Stimulated activated CD8-positive, alpha-beta memory T cell treated with anti-CD3 and anti-CD28 coated beads, Interleukin-7, amount 100 ng/mL, for 1 hour (primary cell): ENCODE measurements at places on chromosomes 1 and 21.
A peak's percentile ranks its signal among the peaks of the same experiment; 100 is the strongest.

GRCh38 chr21:25024639-25025038 lies 582.6 kb downstream of the MRPL39 start:
- no peak for DNase-seq

GRCh38 chr1:155944444-155944799 lies 3.0 kb downstream of the RXFP4 start:
- no peak for DNase-seq

- no peak for DNase-seq
Measured at GRCh38 chr1:116420417-116421200, 47.6 kb downstream of the ATP1A1 start.

- no peak for DNase-seq
Measured at GRCh38 chr1:185008838-185009237, 34.5 kb upstream of the NIBAN1 start.

- DNase-seq: peak; percentile 66
Measured at GRCh38 chr1:2414297-2414958, 2.1 kb upstream of the PEX10 start.

DNA sequence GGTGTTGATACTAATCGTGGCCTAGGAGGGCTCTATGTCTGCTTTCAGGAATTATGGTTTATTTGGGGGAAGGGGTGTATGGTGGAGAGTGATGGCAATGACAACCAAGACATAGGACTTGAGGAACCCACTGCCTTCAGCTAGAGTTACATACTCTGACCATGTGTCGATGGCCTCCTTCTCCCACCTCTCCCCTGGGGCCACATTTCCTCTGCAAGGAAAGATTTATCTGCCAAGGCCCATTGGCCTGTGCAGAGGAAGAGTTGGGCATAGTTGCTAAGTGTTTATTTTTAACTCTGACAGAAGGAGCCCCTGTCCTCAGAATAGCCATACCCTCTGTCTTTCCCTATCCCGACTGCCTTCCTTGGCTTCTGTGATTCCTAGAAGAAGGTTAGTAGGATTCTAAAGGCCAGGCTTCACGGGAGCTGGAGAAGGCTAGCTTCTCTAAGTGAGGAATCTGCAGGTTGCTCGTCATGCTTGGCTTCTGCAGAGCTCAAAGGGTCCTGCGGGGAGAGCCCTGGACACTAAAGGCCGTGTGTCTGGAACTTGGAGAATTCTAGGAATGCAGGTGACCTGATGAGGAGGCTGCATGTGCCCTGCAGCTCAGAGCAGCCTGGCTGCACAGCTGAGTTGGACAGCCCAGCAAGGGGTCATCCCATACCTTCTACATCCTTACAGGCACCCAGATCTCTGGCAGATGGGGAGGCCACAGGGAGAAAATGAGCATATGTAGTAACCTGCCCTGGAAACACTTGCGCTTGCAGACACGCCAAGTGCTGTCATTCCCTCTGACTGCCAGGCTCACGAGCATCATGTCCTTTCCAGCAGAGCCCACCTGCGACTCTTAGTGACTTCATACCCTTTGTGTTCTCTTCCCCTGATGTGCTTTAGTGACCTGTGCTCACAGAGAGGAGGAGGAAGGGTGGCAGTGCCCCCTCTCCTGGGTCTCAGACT lies 9.7 kb downstream of the MAPKAPK2 start:
- no peak for DNase-seq

- no peak for DNase-seq
Measured at GRCh38 chr1:39086386-39086785, 60.2 kb downstream of the NDUFS5 start.

DNA sequence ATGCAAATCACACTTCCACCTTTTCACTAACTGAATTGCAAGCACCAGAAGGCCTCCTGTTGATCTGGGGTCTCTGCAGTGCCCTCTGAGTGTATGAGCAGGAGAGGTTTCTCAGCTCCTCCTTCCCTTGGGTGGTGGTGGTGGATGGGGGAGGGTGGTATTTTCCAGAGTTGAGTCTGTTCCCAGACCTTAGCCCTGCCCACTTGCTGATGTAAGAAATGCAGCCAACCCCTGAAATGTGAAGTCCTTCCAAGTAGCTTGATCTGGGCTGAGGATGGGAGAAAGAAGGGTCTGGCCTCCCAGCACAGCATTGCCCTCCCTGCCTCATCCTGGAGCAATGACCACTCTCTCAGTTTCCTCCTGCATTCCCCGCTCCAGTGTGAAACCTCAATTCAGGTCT lies 6.3 kb upstream of the FOXD2 start:
- no peak for DNase-seq

- DNase-seq: no peak
Measured at GRCh38 chr1:160850993-160851392, 11.7 kb downstream of the CD244 start.

DNA sequence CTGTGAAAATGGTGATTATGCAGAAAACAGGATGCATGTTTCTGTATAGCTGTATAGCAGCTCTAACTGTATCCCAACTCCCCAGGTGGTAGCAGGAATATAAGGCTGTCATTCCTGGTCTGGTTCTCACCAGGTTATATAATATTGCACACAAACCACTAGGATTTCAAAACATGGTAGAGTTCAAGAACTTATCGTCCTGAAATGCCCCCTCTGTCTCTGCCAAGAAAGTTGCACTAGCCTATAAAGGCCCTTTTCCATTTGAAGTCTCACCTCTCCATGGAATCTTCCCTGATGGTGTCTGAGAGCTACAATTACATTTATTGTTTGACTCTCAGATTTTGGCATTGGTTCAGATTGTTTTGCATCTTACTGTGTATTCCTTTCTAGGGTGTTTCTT lies 184.9 kb upstream of the FAM78B start:
- DNase-seq: no peak

GRCh38 chr1:203271962-203272632 lies 33.2 kb upstream of the BTG2 start:
- DNase-seq: no peak

GRCh38 chr1:76125473-76126219 lies 51.1 kb downstream of the ST6GALNAC3 start:
- no peak for DNase-seq
